ENCODE measurements at places on chromosomes 12 and 14.

DNA sequence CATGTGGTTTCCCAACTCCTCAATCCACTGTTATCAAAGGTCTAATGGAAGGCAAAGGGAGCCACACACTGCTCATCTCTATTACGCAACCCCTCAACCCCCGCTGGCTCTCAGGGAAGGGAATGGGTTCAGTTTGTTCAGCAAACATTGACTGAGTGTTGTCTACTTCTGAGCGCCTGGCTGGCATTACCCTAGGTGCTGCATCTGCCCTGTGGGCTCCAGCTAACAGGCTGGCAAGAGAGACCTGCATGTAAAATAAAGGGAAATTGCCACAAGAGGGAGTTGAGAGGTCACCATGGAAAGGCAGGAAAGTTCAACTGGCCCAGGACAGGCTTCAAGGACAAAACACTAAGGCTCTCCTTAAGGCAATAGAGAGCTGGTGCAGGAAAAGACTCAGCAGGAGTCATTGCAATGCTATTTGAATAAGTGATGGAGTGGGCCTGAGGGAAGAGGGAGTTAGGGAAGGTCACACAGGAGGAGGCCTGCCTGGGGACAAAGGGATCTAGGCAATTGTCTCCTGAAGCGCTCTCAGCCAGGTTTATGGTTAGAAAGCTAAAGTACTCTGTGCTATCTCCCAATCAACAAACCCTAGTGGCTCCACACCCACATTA is 5.5 kb upstream of the ZNF740 start:
- no peak for DNase-seq

GRCh38 chr14:67571275-67571990 is 28.6 kb downstream of the PIGH start:
- peak; percentile 71 for DNase-seq

GRCh38 chr14:53947094-53947445 is 9.6 kb downstream of the BMP4 start:
- no peak for DNase-seq

- DNase-seq = no peak
These were observed 3.7 kb downstream of the KMT5A start for GRCh38 chr12:123387508-123388176.

DNA sequence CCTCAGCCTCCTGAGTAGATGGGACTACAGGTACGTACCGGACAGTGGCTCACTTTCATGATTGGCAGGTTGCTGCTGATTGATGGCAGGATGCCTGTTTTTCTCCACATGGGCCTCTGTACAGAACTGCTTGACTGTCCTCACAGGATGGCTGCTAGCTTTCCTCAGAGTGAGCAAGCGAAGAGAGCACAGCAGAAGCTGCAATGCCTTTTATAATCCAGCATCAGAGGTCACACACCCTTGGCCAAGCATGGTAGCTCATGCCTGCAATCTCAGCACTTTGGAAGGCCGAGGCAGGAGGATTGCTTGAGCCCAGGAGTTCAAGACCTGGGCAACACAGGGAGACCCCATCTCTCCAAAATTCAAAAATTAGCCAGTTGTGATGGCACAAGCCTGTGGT is 31.0 kb downstream of the ARF6 start:
- DNase-seq = no peak

DNA sequence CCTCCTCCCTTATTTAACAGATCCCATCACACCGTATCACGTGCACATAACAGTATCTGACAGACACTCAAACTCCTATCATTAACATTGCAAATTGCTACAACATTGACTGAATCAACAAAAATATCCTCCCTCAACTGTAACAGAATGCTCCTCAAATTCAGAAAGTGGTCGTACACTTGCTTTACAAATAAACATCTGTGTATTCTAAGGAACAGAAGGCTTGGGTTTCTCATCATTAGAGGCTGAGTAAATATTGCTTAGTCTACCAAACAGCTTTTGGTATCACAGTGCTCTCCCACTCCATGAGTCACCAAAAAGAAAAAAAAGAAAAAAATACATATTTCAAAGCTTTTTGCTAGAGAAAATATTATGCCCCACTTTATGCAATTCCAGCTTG is 23.9 kb downstream of the FERMT2 start:
- DNase-seq = no peak

GRCh38 chr12:125944446-125944845 is 879.2 kb downstream of the AACS start:
- no peak for DNase-seq

DNA sequence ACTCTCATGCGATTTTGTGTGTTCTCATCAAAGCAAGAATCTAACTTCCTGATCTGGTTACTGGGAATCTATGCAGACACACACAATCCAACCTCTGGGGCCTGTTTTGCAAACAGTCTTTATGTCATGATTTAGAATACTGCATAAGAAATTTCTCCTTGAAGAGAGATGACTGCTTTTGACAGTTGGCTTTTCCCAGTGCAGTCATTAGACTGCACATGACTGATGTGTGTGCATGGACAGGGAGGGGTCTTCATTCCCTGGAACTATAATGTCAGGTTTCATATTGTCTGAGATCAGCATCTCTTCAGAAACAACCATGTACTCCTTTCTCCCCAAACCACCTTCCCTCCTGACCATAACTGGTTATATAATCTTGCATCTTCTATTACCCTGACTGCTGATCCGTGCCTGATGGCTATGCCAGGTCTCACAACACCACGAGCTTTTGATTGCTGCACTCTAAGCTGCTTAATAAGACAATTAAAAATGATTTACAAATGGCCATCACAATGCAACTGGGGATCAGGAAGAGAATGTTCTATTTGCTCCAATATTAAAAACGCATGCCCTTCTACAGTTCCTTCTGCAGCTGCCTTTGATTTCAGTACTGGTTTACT is 995.4 kb downstream of the NRXN3 start:
- no peak for DNase-seq

DNA sequence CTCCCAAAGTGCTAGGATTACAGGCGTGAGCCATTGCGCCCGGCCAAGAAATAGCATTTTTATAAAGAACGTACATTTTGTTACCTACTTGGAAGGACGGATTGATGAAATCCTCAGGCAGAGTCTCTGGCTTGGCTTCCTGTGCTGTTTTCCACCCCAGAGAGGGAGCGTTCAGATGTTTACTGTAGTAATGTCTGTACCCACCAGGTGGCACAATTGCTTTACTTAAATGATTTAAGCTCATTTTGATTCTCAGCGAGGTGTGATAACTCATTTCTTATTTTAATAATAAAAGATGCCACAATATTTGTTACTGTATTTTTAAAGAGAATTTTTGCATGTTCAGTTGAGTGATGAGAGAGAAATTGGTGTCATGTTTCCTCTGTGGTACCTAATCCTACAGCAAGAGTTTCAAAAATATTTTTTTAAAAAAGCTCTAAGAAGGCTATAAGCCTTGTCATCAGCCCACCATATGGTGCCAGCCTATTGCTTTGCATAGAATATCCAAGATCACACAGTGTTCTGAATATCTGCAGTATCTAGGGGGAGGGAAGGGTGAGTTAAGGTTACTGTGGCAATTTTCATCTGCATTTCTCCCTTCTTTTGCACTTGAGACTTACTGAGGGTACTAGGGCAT is 82.6 kb upstream of the TRAF3 start:
- peak; percentile 65 for DNase-seq

DNA sequence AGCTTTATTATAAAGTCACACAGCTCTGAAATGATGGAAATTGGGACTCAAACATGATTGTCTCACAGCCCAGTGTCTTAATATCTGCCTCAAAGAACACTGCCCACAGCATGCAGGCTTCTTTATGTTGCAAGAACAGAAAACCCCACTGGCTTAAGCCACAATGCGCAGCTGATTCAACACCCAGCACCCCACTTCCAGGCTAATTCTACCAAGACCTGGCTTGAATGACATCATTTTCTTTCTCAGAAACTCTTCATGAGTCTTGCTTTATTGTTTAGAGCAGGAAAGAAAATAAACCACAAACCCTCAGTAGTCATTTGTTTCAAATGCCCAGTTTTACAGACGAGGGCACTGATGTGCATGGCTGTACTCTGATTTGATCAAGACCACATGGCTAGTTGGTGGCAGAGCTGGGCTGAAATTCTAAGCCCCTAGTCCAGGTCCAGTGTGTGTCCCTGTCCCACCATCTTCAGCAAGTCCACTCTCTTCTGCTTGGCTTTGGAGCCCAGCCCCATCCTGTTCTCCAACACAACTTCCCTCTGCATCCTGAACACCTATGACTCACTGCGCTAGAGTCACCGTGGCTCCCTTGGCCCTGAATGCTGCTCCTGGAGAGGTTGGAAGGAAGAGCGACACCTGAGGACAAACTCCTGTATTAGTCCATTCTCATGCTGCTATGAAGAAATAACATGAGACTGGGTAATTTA is 50.3 kb upstream of the SRSF5 start:
- DNase-seq = peak; percentile 73

DNA sequence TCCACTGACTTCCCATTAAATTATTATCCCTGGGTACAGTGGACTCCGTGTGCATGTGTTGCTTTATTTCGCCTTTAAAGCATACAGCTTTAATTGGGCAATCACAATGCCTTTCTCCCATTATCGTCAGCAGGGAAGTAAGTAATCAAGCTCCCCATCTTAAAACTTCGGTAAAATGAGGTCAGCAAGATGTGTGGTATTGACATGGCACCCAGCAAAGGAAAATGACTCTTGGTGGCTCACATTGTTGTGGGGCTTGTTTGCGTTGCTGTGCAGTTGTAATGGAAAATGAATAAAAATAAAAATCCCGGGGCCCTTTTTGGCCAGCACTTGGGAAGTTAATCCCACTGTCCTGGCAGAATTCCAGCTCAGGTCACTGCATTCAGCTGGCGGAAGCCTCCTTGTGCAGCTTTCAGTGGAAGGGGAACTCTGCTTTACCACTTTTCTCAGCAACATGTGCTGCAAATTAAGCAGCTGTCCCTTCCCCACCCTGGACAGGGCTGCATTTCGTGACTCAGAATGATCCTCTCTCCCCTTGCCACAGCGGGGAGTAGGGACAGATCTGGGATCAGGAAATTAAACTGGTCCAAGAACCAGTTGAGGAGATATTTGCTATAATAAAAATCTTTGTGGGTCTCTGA is 13.9 kb upstream of the ATP2A2 start:
- no peak for DNase-seq

GRCh38 chr12:6551063-6551461 is 4.8 kb downstream of the IFFO1 start:
- no peak for DNase-seq

DNA sequence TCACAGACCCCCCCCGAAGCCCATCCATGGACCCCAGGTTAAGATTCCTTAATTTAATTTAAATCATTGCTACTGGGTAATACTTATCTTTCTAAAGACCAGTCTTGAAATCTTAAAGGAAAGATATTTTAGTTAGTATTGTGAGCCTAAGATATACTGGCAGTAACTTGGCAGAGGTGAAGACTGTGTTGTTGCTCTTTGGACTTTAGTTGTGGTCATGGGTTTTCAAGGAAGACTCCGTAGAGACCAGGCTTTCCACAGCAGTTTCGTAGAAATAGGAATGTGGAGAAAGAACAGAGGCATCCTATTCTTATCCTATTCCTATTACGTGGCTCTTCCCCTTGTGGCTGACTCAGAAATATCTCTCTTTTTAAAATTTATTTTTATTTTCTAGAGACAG is 99.0 kb downstream of the SCN8A start:
- no peak for DNase-seq

DNA sequence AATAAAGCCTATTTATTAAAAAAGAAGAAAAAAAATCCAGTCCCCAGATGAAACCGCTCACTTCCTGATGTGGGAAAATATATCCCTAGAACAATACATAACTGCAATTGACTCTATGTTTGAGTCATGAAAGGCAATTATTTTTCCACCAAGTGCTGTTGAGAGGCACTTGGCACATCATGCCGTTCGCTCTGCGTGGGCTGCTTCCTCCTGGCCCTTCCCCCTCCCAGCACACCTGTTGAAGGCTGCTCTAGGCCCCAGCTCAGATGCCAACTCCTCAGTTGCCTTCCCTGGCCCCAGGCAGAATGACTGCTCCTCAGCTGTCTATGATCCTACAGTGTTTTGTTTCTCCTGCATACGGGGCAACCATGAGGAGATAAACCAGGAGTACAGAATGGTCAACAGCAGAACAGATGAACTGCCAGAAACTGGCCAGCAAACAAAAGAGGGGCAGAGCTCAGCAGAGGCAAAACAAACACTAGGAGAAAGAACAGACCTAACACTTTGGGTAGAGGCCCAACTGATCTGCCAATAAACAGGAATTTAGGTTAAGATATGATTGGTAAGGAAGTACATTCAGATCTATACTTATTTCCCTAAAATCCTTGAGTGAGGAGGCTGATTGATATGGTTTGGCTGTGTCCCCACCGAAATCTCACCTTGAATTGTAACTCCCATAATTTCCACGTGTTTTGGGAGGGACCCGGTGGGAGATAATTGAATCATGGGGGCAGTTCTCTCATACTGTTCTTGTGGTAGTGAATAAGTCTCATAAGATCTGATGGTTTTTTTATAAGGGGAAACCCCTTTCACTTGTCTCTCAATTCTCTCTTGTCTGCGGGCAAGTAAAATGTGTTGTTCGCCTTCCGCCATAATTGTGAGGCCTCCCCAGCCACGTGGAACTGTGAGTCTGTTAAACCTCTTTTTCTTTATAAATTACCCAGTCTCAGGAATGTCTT is 58.6 kb downstream of the SLC38A1 start:
- DNase-seq = peak; percentile 59

GRCh38 chr14:78074561-78074960 is 95.6 kb upstream of the NRXN3 start:
- DNase-seq = no peak

DNA sequence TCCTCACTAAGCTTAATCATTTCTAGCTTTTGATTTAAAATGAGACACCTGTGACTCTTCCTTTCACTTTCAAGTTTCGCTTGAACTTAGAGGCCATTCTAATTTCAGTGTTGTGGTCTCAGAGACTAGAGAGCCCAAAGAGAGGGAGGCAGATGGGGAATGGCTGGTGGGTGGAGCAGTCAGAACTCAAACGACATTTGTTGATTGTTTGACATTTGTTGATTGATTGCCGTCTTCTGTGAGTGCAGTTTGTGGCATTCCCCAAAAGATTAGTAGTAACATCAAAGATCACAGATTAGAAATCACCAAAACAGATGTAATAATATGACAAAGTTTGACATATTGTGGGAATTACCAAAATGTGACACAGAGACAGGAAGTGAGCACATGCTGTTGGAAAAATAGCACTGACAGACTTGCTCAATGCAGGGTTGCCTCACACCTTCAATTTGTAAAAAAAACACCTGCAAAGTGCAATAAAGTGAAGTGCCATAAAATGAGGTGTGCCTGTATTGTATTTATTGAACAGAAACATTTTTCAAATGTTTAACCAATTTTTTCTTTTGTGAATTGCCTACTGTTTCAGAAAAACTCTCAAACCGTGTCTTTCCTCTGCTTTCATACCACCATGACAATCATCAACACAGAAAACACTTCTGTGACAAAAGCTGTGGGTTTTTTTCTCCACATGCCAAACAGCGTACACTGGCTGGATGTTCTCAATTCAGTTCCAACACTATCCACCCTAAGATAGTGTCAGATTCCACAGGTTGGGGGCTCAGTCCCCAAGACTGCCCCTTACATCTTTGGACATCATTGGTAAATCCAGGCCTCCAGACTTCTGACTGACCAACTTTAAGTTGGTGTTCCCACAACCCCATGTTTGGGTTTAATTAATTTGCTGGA is 376.3 kb upstream of the RGS6 start:
- DNase-seq = peak; percentile 74

GRCh38 chr14:101184104-101184455 is 280.6 kb upstream of the RTL1 start:
- no peak for DNase-seq
